ENCODE measurements at places on chromosomes 7 and 10.

GRCh38 chr7:47485640-47486435 lies 96.1 kb downstream of the TNS3 start:
- DNase-seq = no peak

DNA sequence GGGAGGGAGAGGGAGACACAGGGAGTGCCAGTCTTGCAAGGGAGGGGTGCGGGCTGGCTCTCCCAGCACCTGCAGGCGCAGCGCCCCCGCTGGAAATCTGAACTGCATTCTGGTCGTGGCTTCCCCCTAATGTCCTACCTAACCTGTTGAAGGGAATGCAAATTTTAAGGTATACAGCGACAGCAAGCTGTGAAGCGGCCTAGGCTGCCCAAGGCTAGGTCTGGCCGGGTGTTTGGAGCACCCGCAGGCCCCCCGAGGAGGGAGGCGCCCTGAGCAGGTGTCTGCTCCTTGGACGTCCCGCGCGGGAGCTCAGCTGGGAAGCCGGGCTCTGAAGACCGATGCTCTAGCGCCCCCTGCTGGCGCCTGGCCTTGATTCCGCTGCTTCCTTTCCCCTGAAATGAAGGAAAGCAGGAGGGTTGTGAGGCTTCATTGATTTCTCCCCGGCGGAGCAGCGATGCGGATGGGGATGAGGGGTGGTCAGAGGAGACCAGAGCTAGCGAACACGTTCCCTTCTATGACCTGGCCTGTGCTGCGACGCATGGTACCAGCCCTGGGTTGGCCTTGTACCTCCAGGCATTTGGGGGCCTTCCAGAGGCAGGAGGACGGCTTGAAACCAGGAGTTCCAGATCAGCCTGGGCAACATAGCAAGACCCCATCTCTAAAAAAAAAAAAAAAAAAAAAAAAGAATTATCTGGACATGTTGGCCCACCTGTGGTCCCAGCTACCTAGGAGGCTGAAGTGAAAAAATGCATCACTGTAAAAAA lies 601.3 kb downstream of the GALNT17 start:
- peak; percentile 14 for DNase-seq

DNA sequence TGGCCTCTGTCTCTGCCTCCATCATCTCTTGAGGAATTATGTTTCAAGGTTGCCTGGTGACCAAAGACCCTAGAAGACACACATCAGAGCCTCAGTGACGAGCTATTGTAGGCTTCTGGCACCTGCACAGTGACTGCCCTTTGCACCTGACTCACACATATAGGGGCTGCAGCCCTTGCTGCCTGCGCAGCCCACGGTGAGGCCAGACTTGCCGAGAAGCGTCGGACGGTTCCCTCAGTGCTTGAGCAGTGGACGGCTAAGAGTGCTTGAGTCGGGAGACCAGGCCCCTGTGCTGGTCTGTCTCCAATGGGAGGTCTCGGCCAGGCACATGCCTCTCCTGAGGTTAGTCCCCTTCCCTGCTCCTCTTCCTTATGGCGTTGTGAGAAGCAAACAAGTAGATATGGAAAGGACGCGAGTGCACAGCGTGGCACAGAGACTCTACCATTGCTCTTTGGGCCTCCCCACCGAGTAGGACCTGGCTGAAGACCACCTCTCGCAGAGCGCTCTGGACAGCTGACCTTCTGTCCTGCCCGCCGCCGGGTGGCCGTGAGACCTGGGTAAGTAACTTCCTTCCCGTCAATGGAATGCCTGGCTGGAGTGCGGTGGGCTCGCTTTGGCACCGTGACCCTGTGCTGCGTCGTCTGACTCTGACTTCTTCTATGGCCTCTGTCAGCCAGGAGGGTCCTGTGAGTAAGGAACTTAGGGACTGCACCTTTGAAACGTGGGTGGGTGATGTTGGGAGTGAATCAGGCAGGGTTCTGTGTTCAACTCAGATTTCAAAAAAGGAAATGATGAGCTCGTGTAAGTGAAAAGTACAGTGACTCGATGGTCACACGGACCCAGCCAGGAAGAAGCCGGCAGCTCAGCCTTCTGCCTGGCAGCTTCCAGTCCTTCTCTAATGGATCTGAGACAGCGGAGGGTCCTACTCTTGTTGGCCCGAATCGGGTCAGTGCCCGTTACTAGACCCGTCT lies 33.7 kb downstream of the ZNF775 start:
- no peak for DNase-seq

GRCh38 chr10:77828377-77828776 lies 98.2 kb downstream of the DLG5 start:
- DNase-seq = no peak

GRCh38 chr7:34108165-34108564 lies 202.8 kb downstream of the BMPER start:
- DNase-seq = no peak

Data from hematopoietic multipotent progenitor cell (in vitro differentiated cells).